Neuronal stem cell (in vitro differentiated cells): ENCODE measurements at places on chromosomes 5 and 9.
A peak's percentile ranks its signal among the peaks of the same experiment; 100 is the strongest.

DNA sequence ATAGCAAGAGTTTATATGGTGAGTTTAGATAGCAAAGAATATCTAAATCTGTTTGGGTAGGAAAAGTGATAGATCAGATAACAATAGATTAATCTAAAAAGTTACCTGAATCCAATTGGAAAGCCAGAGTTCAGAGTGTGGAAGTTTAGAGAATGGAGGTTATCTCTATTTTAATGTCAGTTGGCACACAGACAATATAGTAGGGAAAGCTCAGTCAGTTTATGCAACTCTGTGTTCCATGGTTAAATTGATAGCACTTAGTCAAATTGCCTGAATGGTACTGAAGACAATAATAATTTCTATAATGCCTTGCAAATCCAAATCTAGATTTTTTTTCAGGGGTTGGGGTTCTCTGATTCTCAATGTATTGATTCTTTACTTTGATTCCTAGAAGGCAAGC, 77.0 kb downstream of the ARHGEF28 start:
- no peak for DNase-seq

DNA sequence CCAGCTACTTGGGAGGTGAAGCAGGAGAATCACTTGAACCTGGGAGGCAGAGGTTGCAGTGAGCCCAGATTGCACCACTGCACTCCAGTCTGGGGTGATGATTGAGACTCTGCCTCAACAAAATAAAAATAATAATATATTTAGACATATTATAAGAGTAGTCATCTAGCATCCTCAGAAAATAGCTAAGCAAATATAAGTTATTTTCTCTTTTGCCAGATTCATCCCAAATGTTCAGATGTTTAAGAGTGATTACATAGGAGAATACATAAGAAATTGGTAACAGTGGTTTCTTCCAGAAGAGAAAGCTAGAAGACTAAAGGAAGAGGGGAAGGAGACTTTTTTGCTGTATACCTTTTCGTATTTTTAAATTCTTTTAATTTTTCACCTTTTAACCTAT, 20.0 kb downstream of the PRKAA1 start:
- no peak for DNase-seq

DNA sequence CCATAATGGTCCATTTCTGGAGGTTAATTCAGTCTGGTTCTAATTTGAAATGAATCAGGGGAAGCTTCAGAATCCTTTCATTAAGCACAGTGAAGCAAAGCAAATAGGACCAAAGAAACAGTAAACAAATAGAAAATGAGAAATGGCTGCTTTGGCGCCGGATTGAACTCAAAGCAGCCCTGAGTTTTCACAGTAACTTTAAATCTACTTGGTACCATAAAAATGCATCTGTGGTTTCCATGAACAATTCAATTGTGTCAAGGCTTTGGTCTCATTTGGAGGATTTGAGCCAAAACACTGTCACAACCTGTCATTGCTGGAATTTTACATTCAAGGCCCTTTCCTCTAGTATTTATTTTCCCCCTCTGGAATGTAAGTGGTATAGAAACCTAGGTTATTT, 25.9 kb upstream of the DAPK1 start:
- no peak for DNase-seq

- no peak for DNase-seq
Measured at GRCh38 chr9:107759823-107760166, 270.2 kb upstream of the KLF4 start.

- no peak for DNase-seq
Measured at GRCh38 chr5:65611524-65611923, 12.6 kb downstream of the TRIM23 start.

GRCh38 chr9:28249424-28249823, 676.1 kb upstream of the C9orf72 start:
- DNase-seq: no peak

GRCh38 chr5:150107909-150108447, 21.6 kb upstream of the CSF1R start:
- DNase-seq: no peak

DNA sequence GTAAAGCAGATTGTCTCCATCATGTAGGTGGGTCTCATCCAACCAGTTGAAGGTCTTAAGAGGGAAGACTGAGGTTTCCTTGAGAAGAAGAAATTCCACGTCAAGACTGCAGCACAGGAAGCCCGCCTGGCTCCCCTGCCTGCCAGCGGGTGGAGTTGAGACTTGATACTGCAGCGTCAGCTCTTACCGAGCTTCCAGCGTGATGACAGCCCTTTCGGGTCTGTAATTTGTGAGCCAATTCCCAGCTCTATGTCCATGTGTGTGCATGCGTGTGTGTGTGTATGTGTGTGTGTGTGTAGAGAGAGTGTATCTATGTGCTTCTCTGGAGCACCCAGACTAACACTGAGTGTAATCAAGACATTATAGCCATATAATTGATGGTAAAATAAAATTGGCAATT, 379.7 kb upstream of the IRX2 start:
- no peak for DNase-seq

GRCh38 chr9:33166231-33167083, 679 bp downstream of the B4GALT1 start:
- DNase-seq: no peak

DNA sequence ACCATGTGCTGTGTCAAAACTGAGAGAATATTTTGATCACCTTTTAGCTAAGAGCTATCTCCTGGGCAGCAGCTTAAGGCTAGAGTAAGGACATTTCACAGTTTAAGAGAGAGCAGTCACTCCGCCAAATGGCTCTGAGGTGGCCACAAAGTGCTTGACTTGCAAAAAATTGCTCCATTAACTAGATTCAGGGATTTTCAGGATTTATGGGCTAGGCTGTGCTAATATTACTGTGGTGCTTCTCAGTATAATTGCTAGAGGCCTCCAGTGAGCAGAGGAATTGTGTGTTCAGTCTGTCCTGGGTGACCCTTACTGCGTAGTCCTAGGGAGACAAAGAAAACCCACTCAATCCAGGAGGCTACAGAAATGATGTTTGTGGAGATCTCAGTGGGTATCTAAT, 65.2 kb downstream of the PALM2AKAP2 start:
- DNase-seq: no peak

DNA sequence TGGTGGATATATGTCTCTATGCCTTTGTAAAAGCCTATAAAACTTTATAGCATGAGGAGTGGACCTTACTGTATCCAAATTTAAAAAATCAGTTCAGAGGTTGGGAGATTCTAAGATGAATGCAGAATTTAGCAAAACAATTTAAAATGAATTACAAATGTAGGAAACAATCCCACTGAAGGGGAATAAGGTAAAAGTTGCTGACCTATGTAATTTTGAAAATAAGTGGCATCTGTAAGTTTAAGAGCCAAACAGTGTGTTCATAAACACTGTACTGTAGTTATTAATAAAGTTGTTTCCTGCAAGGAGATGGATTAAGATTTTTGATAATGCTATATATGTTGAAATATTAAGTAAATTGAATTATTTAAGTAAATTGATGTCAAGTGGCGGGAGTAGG, 4.6 kb downstream of the IFNW1 start:
- DNase-seq: no peak

DNA sequence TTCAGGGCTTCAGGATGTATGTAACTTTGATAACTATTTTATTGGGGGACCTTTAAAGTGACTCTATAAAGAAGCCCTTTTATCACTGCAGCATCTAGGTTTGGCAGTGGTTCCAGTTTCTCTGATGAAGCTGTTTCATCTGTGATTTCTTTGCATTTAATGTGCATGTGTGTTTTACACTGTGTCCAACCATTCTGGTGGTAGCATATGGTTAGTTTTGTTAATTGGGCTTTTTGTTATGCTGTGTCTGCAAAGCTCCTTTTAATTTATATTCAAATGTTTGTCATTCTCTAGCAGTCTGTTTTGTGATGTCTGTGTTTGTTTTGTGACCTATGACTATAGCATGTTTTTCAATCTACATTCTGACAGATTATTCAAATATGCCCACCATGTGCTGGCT, 294.8 kb downstream of the DNAH5 start:
- no peak for DNase-seq

DNA sequence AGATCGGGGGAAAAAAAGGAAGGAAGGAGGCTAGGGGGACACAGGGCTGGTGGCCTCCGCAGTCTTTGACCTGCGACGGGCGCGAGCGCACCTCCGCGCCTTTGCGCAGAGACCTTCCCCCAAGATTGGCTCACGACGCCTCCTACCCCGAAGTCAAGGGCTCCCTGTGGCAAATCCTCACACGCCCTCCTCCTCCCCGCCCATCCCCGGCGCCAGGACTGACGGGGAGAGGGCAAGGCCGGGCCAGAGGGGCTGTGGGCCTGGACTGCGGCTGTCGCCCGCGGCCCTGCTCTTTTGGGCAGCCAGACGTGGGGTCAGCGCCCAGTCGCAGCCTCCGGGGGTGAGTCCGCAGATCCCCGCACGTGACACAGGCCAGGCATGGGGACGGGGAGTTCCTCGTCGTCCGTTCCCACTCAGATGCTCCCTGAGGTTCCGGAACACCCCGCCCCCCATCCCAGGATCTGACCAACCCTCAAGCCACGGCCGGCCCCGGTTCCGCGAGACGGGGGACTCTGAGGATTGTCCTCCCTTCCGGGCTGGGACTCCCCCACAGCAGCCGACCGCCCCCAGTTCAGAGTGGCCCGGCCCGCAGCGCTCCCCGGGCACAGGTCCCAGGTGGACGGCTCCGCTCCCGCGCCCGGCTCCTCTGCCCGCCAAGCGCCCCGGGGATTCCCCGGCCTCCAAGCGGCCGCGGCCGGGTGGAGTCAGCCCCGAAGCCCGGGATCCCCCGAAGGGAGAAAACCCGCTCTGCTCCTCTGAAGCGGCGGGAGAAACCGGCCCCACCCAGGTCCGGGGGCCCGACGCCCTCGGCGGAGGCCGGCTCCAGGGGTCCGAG, 543 bp upstream of the ANKRD33B start:
- peak; percentile 42 for DNase-seq

GRCh38 chr5:94750681-94751080, 132.2 kb downstream of the SLF1 start:
- no peak for DNase-seq

DNA sequence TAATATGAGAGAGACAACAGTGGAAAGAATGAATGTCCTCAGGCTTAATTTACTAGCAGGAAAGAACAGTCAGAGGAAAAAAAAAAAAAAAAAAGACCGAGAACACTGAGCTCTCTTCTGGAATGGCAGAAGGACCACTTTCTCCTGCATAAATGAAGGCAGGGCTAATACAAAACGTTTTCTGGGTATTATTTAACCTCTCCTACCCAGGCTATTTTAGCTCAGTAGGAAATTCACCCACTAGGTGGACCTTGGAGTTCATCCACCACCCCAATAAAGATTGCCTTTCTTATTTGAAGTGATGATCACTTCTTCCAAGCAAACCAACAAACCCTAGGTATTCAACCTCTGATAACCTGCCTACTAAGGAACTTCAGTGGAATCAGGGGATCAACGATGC, 3.7 kb downstream of the GLIS3 start:
- DNase-seq: no peak

DNA sequence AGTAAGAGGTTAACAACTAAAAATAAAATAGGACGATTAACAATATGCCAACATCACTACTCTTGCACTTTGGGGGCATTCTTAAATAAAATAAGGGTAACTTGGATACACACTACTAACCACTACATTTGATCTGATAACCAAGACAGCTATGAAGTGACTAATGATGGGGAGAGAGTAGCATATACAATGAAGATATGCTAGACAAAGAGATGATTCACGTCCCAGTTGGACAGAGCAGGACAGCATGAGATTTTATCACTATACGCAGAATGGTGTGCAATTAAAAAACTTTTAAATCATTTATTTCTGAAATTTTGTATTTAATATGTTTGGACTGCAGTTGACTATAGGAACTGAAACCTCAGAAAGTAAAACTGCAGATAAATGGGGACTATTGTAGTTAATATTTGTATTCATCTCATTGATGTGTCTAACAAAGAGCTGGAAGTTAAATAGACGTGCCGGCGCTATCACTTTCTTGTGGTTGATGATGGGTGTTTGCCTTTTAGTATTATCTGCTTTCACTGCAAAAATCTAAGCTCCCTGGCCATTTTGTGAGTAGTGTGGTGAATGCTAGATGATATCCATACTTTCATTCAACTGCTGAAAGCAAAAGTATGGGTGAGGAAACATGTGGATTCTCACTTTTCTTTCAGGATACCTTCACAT, 18.7 kb downstream of the GIN1 start:
- no peak for DNase-seq

DNA sequence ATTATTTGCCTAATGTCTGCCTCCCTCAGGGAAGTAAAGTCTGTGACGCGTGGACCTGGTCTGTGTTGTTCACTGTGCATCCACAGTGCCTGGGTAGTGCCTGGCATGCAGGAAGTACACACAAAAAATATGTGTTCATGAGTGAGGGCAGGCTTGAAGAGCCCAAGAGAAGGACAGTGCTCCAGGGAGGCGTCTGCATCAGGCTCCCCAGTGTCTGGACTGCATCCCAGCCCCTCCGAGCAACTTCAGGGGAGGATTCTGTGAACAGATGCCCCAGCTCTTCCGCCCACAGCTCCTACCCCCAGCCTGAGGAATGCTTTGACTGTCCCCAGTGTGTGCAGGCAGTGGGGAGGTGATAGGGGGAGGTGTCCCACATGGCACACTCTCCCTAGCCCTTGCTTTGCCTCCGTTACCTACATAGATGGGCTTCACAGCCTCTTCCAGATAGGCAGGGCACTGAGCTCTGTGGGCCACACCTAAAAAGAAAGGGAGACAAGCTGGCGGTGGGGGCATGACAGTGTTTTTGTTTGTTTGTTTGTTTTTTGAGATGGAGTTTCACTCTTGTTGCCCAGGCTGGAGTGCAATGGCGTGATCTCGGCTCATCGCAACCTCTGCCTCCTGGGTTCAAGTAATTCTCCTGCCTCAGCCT, 25.4 kb downstream of the IRF1 start:
- no peak for DNase-seq
